Aorta (tissue), 5 donors: ENCODE measurements at places on chromosomes 5 and 9. TPM values are rescaled to one million over a fixed set of nuclear protein-coding genes. Genes with fewer than 3 reads are reported as not detected.

Gene SOX30
- not detected for total RNA-seq

Gene HK3
- 38.8 TPM for total RNA-seq

Gene CXXC5
- total RNA-seq, result 75.8 TPM

Gene DUSP1
- total RNA-seq, result 1,994 TPM
